ENCODE measurements at places on chromosomes 7 and 10. TPM values are rescaled to one million over a fixed set of nuclear protein-coding genes. Genes with fewer than 3 reads are reported as not detected.

The C10orf105 gene
- not detected for total RNA-seq

The TACC2 gene
- 46.5 TPM for total RNA-seq

The UBN2 gene
- total RNA-seq = 9.1 TPM

The ADAM8 gene
- 5.7 TPM for total RNA-seq

The PKD2L1 gene
- not detected for total RNA-seq

The HYAL4 gene
- 1.3 TPM for total RNA-seq

The VWA2 gene
- total RNA-seq = 4.2 TPM

The ZPBP gene
- not detected for total RNA-seq

The POLR1F gene
- total RNA-seq = 5.6 TPM

- H3K27me3 ChIP-seq = no peaks in the 10 kb centered on the region
- H3K4me3 ChIP-seq = no peak overlapping the region
- no peak for DNase-seq
Observed at GRCh38 chr7:157032644-157033482, 22.4 kb upstream of the MNX1 start.

- no peak for DNase-seq
- no peaks in the 10 kb centered on the region for H3K36me3 ChIP-seq
- H3K27me3 ChIP-seq = no peaks in the 10 kb centered on the region
- no peak overlapping the region for H3K27ac ChIP-seq
- no peaks in the 10 kb centered on the region for H3K4me1 ChIP-seq
Observed at GRCh38 chr7:34406848-34407530, 251.0 kb upstream of the NPSR1 start.

- H3K27me3 ChIP-seq = no peaks in the 10 kb centered on the region
- no peak for DNase-seq
- H3K4me1 ChIP-seq = peaks cover 28% of the 10 kb centered on the region
- no peak overlapping the region for H3K4me3 ChIP-seq
Observed at GRCh38 chr7:150897502-150898474, 45.5 kb downstream of the AOC1 start.

DNA sequence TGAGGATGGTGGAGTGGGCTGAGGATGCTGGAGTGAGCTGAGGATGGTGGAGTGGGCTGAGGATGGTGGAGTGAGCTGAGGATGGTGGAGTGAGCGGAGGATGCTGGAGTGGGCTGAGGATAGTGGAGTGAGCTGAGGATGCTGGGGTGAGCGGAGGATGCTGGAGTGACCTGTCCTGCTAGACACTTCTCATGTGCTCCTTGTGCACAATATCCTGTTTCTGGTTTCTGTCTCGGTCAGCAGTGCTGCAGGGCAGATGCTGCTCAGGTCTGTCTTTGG lies 29.2 kb downstream of the ANXA8 start:
- H3K27me3 ChIP-seq = no peaks in the 10 kb centered on the region
- no peaks in the 10 kb centered on the region for H3K36me3 ChIP-seq
- H3K4me1 ChIP-seq = no peaks in the 10 kb centered on the region
- H3K27ac ChIP-seq = no peak overlapping the region
- H3K4me3 ChIP-seq = no peak overlapping the region

- no peak for DNase-seq
- no peaks in the 10 kb centered on the region for H3K36me3 ChIP-seq
- no peaks in the 10 kb centered on the region for H3K27me3 ChIP-seq
- no peak overlapping the region for H3K27ac ChIP-seq
- H3K4me3 ChIP-seq = no peak overlapping the region
Observed at GRCh38 chr7:149191851-149192250, 3.5 kb upstream of the ZNF282 start.

GRCh38 chr10:110637558-110638053 lies 6.5 kb upstream of the RBM20 start:
- no peak for DNase-seq
- H3K27ac ChIP-seq = no peak overlapping the region
- no peaks in the 10 kb centered on the region for H3K4me1 ChIP-seq
- no peak overlapping the region for H3K4me3 ChIP-seq
- H3K36me3 ChIP-seq = no peaks in the 10 kb centered on the region

DNA sequence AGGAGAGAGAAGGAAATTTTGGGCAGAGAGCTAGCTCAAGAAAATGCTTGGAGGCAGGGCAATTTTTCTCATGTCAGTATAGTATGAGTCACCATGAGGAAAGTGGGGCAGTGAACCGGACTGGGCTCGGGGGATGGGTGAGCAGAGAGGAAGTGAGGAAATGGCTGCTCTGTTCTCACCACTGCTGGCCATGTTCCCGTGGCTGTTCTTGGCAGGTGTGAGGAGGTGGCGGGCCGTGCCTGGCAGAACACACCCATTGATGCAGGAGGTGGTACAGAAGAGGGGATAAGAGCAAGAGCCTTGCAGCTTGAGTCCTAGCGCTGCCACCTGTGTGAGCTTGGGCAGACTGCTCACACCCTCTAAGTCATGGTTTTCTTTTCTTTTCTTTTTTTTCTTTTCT lies 304.4 kb upstream of the LYZL1 start:
- H3K4me3 ChIP-seq = no peak overlapping the region
- no peaks in the 10 kb centered on the region for H3K27me3 ChIP-seq
- peaks cover 33% of the 10 kb centered on the region for H3K4me1 ChIP-seq
- peak; percentile 21 for DNase-seq
- H3K27ac ChIP-seq = peak overlapping the region; percentile 65
- no peaks in the 10 kb centered on the region for H3K36me3 ChIP-seq

DNA sequence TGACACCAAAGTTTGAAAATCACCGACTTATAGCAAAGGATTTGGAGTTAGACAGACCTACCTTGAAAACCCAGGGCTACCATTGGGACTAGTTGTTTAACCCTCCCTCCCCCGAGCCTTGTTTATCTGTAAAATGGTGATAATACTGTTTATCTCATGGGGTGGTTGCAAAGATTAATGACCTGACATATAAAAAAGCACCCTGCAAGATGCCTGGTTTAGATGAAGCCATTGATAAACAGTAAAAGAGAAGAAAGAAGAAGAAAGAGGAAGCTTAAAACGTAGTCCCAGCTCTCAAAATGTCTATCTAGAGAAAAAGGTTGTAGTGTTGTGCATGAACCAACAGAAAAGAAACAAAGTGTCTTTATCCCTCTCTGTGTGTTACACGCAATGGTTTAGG lies 145.7 kb downstream of the FGFR2 start:
- no peak overlapping the region for H3K27ac ChIP-seq
- H3K4me1 ChIP-seq = no peaks in the 10 kb centered on the region
- no peak overlapping the region for H3K4me3 ChIP-seq

DNA sequence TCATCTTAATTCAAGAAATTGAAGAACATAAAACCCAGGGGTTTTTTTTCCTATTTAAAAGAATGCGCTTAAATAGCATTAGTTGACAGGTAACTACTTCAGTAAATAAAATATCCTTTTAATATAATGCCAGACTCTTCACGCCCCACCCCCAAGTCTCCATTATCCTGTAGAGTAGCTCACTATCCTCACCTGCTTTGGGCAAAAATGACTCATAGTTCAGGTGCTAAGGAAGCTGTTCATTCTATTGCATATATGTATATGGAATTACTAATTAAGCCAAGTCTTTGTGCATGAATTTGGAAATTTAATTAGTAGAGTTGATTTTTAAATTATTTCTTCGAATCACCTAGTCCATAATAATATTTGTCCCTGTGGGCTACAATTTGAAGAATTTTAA lies 656.8 kb upstream of the ANKRD30A start:
- no peaks in the 10 kb centered on the region for H3K27me3 ChIP-seq
- DNase-seq = no peak
- no peaks in the 10 kb centered on the region for H3K36me3 ChIP-seq
- H3K27ac ChIP-seq = no peak overlapping the region
- no peaks in the 10 kb centered on the region for H3K4me1 ChIP-seq

DNA sequence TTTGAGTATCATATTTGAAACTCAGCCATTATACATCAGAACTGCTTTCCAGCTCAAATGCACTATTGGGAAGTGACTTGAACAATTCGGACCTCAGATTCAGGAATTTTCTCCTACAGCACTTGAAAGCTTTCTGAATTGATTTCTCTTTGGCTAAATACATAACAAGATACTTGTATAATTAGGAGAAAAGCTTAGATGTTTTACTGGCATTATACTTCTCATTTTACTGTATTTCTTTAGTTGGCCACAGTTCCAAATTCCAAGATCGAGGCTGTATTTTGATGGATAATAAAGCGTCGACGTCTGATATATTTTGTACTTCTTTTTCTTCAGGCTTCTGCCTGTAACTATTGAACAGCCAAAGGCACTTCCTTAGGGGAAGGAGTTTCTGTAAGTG lies 26.7 kb upstream of the LYZL2 start:
- H3K27ac ChIP-seq = no peak overlapping the region
- no peak for DNase-seq
- no peaks in the 10 kb centered on the region for H3K4me1 ChIP-seq
- H3K36me3 ChIP-seq = no peaks in the 10 kb centered on the region

GRCh38 chr7:32103361-32103760 lies 33.2 kb upstream of the PDE1C start:
- no peak for DNase-seq
- no peaks in the 10 kb centered on the region for H3K27me3 ChIP-seq
- no peaks in the 10 kb centered on the region for H3K4me1 ChIP-seq
- no peak overlapping the region for H3K4me3 ChIP-seq
- no peak overlapping the region for H3K27ac ChIP-seq
- no peaks in the 10 kb centered on the region for H3K36me3 ChIP-seq

DNA sequence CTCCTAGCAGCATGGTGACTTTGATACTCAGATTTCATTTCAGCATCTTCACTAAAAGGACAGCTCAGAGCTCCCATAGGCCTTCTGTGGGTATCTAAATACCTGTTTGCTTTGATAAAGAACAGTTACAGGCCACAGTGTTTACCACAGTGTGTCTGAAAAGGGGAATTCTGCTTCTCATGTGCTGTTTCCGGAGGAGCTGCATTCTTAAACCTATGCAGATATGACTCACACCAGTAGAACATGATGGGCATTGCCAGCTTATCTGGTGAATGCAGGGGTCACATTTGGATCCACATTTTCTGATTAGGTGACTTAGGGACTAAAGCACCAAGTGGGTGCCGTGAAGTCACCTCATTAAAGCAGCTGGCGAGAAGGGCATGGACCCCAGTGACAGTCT lies 52.6 kb downstream of the TRRAP start:
- H3K27me3 ChIP-seq = no peaks in the 10 kb centered on the region
- H3K4me1 ChIP-seq = no peaks in the 10 kb centered on the region
- DNase-seq = no peak
- no peak overlapping the region for H3K27ac ChIP-seq

Measured in esophagus squamous epithelium (tissue), 5 donors.